SW480 (cell line): ENCODE measurements at places on chromosomes 11 and 22.

GRCh38 chr11:13927481-13927880 is 35.0 kb upstream of the SPON1 start:
- DNase-seq = no peak

GRCh38 chr22:36068776-36069344 is 40.2 kb upstream of the RBFOX2 start:
- DNase-seq = no peak

DNA sequence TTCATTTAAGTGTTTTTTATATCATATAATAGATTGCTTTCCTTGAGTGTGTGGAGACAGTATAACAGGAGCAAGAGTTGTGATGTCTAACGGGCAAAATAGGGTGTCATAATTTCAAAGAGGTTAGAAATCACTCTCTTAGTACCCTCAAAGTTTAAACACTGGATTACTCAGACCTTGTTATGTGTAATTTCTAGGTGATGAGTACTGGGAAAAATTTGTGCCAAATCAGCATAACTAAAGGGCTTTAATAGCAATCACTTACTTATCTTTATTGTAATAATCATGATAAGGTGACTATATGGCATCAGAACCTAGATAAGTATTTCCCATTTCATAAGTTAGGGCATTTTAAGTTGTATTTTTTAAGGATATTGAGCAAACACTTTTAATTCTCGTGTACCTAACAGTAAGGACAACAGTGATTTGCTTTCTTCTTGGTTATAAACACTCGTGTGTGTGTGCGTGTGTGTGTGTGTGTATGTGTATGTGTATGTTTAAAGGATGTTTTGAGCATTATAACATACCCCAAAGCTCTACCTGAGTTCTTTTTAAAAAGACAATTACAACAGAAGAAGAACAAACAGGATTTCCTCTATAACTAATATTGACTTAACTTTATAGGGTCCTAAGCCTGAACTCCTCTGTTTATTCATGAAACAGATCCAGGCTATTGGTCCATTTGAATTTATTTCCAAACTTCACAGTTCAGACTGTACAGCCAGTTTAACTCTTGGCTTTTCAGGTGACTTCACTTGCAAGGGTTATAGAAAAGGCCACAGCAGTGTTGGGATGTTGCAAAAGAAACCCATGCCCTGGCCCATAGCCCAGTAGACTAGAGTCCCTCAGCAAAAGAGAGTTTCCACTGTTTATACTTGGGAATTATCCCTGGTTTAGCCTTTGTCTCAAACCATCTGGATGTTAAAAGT is 23.7 kb upstream of the PDE3B start:
- no peak for DNase-seq

GRCh38 chr22:49924113-49924833 is 5.8 kb downstream of the CRELD2 start:
- no peak for DNase-seq

- DNase-seq = no peak
These were observed 66.2 kb upstream of the LMO1 start for GRCh38 chr11:8329847-8330361.

DNA sequence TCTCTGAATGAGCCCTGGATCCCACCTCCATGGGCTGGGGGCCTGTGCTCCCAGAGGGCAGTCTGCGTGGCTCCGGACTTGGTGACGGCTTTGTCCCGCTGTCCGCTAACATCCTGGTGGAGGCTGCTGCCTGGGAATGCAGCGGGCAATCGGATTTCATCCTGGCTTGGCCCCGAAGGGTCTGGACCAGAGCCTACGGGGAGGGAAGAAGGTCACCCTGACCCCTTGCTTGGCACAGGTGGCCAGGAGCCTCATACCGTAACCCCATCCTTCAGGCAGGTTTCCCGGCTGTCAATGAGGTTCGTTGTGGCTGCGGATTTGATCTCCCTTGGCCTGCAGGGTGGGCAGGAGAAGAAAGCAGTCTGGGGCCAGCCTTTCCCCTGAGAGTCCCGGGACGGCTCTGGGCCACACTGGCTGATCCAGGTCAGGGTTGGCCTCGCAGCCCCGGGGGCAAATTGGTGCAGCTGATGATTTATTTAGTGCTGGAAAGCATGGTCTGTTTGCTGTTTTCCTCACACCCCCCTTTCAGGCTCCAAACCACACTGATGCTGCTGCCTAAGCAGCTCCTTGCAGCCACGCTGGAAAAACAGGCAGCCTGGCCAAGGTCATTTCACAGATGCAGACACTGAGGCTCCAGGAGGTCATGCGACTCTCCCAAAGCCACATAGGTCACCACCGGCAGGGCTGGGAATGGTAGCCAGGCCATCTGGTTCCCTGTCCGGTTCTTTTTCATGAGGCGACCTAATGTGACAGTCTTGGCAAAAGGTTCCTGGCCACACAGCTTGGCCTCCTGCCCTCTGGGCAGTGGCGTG is 15.0 kb downstream of the PRDM11 start:
- no peak for DNase-seq

- DNase-seq = no peak
These were observed 46.1 kb downstream of the RPUSD4 start for GRCh38 chr11:126165311-126165720.

GRCh38 chr22:40463683-40464082 is 93.3 kb downstream of the SGSM3 start:
- DNase-seq = no peak

- DNase-seq = no peak
These were observed 20.7 kb downstream of the TNKS1BP1 start for GRCh38 chr11:57303990-57304579.

GRCh38 chr11:69010964-69011623 is 2.0 kb downstream of the MRGPRF start:
- DNase-seq = peak; percentile 84

DNA sequence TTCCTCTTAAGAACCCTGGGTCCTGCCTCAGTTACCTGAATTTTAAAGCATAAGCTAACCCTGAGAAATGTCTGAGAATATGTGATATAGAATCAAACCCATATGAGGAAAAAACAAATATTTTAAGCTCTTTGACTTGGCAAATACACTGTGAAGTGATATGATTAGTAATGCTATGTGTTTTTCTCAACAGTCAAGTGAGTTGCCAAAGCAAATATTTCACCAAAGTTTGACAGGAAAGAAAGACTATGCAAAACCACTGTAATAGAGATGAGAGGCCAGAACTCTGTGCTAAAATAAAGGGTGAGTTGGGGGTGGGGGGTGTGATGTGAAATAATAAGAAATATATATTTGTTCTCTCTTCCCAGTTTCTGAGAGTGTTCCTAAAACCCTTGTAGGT is 613.5 kb upstream of the CCDC179 start:
- no peak for DNase-seq

- no peak for DNase-seq
These were observed 25.5 kb upstream of the CYP2D6 start for GRCh38 chr22:42156121-42156520.

DNA sequence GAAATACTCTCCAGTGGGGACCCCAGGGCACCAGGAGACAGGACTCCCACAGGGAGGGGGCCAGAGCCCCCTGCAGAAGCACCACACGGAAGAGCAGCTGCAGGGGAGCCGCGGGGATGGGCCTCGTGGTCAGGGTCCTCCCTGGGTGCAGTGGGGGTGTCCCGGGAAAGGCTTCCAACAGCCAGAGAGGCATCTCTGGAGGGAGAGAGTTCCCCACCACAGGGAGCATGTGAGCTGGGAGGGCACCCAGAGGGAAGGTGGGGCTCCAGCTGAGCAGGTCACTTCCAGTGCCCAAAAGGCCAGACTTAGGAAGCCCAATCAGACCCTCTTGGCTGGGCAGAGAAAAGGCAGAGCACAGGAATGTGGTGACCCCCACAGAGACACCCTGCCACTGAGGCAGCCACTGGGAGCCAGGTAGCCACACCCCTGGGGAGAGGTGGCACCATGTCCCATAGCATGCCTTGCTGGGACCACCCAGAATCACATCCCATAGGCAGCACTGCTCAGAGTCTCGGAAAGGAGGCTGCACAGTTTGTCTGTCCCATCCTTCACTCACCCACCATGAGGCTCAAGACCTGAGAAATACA is 49.9 kb upstream of the LMO1 start:
- DNase-seq = no peak

DNA sequence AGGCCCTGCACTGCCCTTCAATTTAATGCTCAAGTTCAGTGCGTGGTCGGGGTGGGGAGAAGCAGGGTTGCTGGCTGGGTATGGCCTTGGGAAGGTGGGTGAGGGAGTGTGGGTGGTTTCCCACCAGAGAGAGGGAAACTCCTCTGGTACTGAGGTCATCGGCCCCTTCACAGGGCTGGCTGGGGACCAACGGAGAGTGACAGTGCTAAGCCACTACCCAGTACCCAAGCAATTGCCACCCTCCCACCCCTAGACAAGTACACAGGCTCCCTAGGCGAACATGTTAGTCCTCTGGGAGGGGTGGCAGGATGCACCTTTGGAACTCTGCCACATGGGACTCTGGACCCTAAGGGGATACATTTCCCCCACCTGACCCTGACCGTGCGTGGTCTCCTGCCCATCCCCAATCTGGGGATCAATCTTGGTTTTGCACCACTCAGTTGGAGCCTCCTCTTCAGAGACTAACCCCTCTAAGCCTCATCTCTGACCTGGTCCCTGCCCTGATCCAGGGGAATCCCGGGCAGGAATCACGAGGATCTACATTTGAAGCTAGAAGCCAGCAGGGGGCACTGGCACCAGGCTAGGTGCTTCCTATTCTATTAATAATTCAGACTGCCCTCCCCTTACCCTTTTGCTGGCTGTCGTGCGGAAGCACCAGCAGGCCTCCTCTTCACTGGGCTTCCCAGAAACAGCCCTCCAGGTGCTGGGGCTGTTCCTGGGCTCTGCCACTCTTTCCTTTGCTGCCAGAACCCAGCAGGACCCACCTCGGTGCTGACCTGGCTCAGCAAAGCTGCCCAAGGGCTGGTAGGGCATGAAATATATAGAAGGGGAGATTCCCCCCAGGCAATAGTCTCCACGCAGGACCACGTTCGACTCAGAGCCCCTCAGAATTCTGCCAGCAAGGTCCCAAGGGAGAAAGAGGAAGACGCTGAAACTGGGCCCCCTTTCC is 377.7 kb downstream of the TENM4 start:
- DNase-seq = no peak

GRCh38 chr11:19597206-19597605 is 115.4 kb upstream of the NAV2 start:
- DNase-seq = no peak

DNA sequence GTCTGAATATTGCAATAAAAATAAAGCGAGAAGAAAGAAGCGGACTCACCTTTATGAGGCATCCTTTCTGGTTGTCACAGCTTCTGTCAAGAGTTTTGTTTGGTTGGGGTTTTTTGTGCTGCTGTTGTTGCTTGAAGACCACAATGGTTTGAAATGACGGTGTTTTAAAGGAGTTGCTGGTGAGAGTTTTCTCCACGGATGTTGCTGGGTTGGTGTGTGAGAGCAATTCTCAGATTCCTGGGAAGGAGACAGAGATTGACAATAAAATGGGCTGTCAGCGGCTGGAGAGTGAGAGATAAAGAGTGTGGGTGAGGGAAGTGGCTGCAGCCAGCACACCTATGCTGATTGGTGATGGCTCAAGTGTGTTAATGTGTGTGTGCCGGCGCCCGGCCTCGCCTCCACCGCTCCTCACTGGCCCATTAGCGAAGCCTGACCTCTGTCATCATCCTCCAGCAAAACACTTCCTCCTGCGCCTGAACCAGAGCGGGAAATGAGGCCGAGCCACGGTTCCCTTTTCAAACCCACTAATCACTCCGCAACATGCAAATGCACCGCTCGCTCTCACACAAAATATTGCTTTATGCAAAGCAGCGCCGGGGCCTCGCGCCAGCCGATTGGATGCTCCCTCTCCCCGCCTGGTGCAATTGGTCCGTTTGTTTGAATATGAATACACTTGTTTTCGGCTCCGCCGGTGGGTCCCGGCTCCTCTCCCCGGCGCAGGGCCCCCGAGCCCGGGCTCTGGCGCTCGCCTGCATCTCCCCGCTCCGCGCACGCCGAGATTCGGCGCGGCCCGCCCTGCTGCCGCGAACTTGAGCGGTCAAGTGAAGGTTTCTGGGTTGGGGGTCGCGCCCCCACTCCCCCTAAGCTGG is at the start of gene PAX6:
Gene PAX6 (minus strand): TSS at position 544 of the 869 bp plus-strand sequence. CDS start 4,911 bp downstream, outside the sequence.
- peak; percentile 99 for DNase-seq

GRCh38 chr11:13535819-13536218 is 40.0 kb upstream of the PTH start:
- DNase-seq = peak; percentile 8
